ENCODE measurements at places on chromosomes 11 and 22.
A peak's percentile ranks its signal among the peaks of the same experiment; 100 is the strongest.

- no peak for DNase-seq
These were observed 122.6 kb downstream of the CCDC81 start for GRCh38 chr11:86497310-86497709.

DNA sequence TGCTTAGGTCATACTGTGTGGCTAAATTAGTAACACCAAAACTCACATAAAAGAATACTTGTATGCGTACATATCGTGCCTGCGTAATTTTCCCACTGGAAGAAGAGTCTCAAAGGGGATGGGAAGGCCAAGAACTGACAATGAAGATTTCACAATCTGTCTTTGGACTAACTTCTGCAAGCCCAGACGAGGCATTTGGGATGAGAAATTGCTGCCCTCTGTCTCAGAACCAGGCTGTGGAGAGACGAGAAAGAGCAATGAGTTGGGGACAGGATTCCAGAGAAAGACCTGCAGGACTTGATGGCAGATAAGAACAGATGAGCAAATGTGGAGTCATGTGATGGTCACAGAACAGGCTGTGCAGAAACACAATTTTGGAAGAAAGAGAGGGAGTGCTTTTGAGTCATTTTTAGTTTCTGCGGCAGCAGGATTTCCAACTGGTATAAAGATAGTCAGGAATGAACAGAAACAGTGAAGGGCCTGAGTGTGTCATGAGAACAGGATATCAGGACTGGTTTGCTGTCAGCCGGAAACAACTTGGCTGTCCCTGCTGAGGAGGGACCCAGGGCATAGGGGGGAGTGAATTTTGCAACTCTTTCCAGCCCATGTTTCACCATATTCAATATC lies 82.7 kb upstream of the CTSC start:
- no peak for DNase-seq

DNA sequence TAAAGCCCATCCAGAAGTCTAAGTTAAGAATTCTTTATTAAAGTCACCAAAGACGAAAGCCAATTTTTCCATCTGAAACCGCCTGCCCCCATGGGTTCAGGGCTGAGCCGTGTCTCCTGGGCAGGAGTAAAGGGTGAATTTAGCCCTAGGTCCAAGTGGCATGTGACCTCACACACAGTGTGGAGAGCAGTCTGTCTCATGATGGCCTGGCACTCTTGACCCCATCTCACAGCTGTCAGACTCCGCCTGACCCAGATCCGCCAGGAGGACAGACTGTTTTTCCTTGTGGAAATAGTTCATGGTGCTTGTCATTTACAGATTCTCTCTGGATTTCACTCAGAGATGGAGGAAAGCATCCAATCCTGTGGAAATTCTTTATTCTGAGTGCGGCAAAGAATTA lies 109.7 kb downstream of the GALNT18 start:
- DNase-seq: no peak

GRCh38 chr22:30602049-30602448 lies 4.9 kb upstream of the TCN2 start:
- DNase-seq: peak; percentile 29

DNA sequence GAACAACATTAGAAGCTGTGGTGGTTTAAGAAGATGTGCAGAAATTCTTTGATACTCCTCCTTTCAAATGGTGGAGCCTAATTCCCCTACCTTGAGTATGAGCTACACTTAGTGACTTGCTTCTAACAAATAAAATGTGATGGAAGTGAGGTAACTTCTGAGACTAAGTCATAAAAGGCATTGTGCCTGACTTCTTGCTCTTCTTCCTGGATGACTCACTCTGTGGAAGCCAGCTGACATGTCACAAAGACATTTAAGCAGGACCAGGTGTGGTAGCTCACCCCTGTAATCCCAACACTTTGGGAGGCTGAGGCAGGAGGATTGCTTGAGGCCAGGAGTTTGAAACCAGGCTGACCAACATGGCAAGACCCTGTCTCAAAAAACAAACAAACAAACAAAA lies 3.9 kb upstream of the PLA2G3 start:
- DNase-seq: no peak

GRCh38 chr11:109894242-109894641 lies 198.9 kb upstream of the ZC3H12C start:
- DNase-seq: no peak

DNA sequence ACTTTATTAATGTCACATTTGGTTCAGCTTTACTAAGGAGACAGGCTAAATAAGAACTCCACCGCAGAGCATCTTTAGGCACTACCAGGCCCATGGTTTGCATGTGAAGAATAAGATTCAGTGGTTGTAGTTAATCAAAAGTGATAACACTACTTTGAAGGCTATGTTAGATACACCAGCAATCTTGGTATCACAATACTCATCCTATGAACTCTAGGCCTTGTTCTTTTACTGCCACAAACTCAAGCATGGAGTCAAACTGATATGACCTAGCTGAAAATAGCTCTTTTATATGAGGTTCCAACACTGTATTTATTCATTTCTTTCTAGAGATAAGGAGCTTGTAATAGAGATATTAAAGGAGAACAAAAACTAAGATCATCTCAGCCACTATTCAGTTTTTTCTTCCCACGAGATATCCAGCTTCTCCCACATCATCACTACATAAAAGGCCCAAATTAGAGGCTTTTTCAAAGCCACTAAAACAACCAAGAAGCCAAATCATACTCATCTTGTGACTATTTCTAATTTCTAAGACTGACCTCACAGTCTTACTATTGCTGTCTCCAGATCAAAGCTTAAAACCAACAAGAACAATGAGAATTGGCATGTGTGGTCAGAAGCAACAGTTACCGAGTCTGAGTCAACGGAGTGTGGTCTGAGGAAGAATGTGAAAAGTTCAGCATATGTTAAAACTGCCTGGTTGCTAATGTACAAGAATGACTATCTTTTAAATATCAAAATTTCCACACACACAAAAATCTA lies 25.1 kb upstream of the GUCY1A2 start:
- DNase-seq: no peak

DNA sequence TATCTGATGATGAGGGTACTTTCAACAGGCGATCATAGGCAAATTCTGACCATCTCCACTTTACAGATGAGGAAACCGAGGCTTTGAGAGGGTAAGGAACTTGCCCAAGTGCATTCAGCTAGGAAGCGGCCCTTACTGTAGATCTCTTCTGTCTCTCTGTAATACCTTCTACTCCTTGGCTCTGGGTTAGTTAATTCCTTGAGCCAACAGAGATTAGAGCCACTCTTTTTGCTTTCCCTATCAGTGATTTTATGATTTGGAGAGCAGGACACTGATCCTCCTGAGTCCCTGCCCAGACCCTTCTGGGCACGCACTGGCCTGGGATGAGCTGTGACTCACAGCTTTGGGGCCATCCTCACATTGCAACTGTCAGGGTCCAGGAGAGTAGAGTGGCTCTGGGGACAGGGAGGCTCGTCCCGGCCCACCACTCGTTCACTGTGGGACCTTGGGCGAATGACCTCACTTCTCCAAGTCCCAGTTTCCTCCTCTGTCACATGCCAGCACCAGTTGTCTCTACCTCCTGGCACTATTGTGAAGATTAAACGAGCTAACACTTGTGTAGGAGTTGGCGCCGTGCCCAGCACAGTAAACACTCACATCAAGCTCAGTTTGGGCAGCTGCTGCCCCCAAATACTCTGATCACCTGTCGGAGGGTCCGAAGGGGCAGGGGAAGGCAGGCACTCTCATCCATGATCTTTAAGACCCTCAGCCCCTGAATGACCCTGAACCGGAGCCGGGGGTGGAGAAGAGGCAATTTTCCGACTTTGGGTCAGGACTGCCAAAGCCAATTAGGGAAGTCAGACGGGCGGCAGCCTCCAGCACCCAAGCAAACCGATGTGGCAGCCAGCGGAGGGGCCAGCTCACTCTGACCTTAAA lies 235.0 kb downstream of the MIAT start:
- no peak for DNase-seq

- no peak for DNase-seq
These were observed 58.8 kb downstream of the FZD4 start for GRCh38 chr11:86896441-86896841.

- no peak for DNase-seq
These were observed 79.1 kb downstream of the MORC2 start for GRCh38 chr22:30889268-30889995.

GRCh38 chr11:72754544-72755155 lies 2.4 kb upstream of the ARAP1 start:
- DNase-seq: no peak

- no peak for DNase-seq
These were observed 125.0 kb downstream of the MAML2 start for GRCh38 chr11:96218006-96218405.

- no peak for DNase-seq
These were observed 8.7 kb upstream of the CABP7 start for GRCh38 chr22:29710922-29711593.

- no peak for DNase-seq
These were observed 35.5 kb downstream of the ACO2 start for GRCh38 chr22:41504397-41504796.

- no peak for DNase-seq
These were observed 407.6 kb upstream of the CADM1 start for GRCh38 chr11:115911613-115912346.

- DNase-seq: no peak
These were observed 15.4 kb downstream of the CARS1 start for GRCh38 chr11:3041699-3042441.

DNA sequence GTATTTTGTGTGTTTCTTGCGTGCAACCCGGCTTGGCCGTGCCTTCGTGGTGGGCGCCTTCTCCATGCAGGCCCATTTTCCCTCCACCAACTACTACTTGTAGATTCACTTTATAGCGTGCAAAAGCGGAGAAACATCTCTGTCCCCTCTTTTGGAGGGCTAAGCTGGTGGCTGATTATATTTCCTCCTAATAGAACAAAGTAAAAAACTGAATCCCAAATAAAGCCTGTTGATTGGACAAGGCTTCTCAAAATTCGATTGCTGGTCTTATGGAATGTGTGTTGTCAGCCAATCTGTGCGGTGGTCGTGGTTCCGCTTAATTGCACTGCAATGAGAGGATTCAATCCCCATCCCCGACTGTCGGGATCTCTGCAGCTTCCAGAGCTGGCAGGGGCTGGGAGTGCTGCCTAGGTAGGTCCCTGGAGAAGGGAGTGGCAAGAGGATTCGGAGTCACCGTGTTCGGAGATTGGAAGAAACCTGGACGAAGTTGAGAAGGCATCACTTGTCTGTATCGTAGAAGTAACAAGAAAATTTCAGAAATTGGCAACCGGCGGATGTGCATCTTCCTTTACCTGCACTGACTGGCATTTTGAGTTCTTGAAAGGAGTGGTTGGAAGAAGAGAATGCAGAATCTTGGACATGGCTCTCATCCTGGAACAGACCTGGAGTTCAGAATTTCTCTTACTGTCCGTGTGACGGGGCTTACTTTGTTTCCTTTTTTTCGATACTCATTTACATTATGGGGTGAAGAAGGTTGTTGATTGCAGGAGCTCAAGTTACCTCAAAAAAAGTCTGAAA lies 1.1 kb downstream of the HMGXB4 start:
- no peak for DNase-seq

- peak; percentile 19 for DNase-seq
These were observed 732.7 kb downstream of the TBC1D22A start for GRCh38 chr22:47495110-47495509.

GRCh38 chr22:46125816-46126765 lies 24.2 kb upstream of the PPARA start:
- no peak for DNase-seq

- no peak for DNase-seq
These were observed 4.8 kb downstream of the MIAT start for GRCh38 chr22:26662160-26662559.

DNA sequence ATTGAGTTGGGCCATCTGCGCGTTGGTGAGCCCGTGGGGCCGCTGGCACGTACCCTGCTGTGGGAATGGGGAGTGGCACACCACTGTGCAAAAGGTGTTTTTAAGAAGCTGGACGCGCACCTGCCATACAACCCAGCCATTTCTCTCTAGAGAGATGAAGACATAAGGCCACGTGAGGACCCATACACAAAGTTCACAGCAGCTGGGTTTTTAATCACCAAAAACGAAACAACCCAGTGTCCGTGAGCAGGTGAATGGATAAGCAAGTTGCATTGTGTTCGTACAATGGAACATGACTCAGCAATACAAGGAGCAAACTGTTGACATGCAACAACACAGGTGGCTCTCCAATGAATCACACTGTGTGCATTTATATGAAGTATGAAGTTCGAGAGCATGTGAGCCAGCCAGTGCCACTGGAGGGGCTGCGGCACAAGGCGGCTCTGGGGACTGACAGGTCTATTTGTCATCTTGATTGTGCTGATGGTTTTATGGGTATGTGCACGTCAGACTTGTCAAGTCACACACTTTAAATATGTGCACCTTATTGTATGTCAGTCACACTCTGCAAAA lies 30.6 kb upstream of the PANX2 start:
- no peak for DNase-seq

DNA sequence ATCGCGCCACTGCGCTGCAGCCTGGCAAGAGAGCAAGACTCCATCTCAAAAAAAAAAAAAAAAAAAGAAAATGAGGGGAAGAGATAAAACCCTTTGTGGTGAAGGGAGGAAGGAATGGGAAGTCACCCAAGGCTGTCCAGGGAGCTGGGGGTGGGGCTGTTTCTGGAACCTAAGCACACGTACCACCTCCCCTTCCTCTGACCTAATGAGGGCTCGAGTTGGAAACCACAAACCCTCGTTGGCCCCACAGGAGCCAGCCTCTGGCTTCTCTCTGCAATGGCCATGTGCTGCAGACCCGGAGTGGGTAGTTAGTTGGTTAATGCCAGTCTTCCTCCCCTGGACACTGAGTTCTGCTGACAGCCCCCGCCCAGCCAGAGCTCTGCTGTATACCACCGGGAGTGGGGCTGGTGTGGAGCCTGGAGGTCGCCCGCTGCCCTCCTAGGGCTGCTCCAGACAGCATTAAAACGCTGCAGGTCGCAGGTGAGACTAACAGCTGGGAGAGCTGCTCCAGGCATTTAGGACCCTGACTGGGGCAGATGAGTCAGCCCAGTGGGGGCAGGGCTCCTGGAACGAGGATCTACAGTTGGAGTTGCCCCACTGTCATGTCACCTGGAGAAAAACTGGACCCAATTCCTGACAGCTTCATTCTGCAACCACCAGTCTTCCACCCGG lies at the start of gene LGALS12:
Gene LGALS12 (plus strand): TSS at position 228 of the 672 bp plus-strand sequence. CDS start 375 bp downstream, at position 603.
- DNase-seq: peak; percentile 7

DNA sequence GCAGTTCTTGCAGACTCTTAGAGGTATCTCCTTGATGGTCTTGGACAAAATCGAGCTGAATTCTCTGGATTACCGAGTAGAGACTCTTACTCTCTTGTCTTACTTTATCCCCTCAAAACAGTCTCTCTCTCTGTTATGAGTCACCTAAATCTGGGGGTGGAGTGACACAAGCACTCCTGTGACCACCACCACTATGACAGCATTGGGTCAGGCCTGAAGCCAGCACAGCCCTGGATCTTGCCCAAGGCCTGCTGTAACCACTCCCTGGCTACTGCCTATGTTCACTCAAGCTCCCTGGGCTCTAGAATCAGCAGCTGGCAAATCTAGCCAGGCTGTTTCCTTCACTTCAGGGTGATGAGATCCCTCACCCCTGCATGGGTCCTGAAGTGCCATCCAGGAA lies 662.5 kb downstream of the LUZP2 start:
- DNase-seq: no peak

- no peak for DNase-seq
These were observed 75.5 kb downstream of the MICAL2 start for GRCh38 chr11:12185914-12186313.
